ENCODE measurements at places on chromosomes 11 and 22.

DNA sequence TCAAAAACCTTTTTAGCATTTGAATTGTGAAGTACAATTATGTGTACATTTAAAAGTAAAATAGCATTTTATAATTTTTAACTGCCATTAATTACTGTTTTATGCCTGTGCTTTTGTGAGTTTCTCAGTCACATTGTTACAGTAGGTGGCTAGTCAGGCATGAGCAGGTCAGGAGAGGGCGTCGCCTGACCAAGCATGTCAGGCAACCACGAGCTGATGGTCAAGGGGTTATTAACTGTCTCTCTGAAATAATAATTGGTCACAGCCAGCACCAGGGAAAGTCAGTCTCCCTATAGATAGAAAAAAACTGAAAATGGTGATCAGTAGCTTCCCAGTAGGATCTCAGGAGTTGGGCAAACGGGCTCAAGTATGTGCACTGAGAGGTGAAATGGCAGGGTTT is 19.4 kb upstream of the CCDC81 start:
- DNase-seq, result no peak

DNA sequence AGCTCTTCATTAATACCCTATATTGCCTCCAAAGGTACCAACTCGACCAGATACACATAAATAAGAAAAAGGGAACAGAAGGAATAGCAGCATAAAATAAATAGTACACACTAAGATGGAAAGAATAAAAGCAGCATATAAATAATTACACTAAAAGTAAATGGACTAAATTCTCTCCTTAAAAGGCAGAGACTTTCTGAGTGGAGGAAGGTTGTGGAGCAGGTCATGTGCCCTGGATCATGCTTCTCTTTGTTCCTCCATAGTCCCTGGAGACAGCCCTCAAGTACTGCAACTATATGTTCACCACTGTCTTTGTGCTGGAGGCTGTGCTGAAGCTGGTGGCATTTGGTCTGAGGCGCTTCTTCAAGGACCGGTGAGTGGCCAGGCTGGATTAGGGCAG is 101.4 kb downstream of the CACNA1I start:
- no peak for DNase-seq

DNA sequence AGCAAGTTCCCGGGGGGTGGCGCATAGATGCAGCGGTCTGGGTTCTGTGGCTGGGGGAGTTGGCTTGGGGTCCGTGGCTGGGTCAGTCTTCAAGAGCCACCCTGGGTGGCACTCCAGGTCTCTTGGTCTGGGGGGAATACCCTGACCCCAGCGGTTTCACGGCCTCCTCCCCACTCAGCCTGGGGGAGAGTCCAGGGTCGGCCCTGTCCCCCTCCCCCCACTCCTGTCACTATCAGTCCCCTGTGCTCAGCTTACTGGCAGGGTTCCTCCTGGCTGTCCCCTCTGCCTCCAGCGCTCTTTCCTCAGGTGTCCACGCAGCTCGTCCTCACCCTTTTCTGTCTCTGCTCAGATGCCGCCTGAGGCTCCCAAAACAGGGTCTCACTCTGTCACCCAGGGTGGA is 68.5 kb upstream of the PARVG start:
- no peak for DNase-seq

GRCh38 chr11:35061516-35062440 is 77.2 kb upstream of the CD44 start:
- DNase-seq, result peak; percentile 68
